ENCODE measurements at places on chromosomes 5 and 9.

DNA sequence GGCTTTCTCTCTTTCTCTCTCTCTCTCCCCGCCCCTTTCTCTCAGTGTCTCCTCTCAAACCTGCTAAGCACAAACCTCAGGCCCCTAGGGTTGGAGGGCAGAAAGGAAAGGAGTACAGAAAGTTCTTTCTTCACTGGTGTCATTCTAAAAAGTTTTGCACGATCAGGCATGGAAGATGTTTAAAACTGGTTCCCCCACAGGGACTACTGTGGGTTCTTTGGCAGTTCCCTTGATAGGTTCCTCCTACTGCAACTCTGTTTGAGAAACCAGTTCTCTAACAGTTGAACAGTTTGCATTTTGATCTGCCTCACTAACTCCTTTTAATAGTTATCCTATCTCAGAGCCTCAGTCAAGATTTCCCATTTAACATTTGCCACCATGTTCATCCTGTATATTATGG is 82.9 kb downstream of the CDO1 start:
- peaks cover 4% of the 10 kb centered on the region for H3K27me3 ChIP-seq
- H3K36me3 ChIP-seq: no peaks in the 10 kb centered on the region
- DNase-seq: no peak
- no peak overlapping the region for H3K27ac ChIP-seq

- no peak overlapping the region for H3K4me3 ChIP-seq
- no peaks in the 10 kb centered on the region for H3K36me3 ChIP-seq
Measured at GRCh38 chr9:4762886-4763541, 22.0 kb upstream of the AK3 start.

DNA sequence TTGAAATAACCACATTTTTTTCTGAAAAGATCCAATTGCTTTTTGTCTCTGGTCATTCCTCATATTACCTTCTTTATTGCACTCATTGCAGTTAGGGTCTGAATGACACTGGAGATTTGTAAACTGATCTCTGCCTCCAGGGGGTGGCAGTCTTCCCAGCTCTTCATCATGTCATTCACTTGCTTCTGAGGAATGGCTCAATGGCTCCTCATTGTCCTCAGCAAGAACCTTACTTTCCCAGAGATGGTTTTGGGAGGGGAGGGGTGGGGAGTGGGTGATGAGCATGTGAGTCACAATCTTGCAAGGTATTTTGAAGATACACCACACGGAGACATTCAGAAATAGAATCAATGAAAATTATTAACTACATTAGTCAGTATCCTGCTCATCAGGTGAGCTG is 159.8 kb upstream of the GAS1 start:
- H3K36me3 ChIP-seq: no peaks in the 10 kb centered on the region
- H3K27ac ChIP-seq: no peak overlapping the region
- H3K4me3 ChIP-seq: no peak overlapping the region
- DNase-seq: no peak

DNA sequence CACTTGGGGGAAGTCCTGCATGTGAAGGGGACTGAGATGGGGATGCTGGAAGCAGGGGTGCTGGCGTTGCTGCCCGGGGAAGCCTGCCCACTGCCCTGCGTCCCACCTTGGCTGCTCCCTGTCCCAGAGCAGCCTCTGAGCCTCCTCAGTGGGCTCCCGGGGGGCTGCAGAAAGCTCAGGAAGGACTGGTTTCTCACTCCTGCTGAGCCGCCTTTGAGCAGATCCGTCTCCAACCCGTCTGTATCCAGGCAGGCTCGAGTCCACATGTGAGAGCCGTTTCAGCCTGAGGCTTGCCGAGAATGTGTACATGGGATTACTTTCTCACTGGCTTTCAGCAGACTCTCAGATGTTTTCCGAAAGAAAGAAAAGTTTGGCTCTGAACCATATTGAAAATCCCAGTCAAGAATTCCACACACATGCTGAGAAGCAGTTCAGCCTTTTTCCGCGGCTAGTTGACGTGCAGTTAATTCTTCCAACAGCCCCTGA is 95.3 kb upstream of the COL5A1 start:
- H3K27me3 ChIP-seq: no peaks in the 10 kb centered on the region
- peak overlapping the region; percentile 62 for H3K27ac ChIP-seq
- DNase-seq: no peak

DNA sequence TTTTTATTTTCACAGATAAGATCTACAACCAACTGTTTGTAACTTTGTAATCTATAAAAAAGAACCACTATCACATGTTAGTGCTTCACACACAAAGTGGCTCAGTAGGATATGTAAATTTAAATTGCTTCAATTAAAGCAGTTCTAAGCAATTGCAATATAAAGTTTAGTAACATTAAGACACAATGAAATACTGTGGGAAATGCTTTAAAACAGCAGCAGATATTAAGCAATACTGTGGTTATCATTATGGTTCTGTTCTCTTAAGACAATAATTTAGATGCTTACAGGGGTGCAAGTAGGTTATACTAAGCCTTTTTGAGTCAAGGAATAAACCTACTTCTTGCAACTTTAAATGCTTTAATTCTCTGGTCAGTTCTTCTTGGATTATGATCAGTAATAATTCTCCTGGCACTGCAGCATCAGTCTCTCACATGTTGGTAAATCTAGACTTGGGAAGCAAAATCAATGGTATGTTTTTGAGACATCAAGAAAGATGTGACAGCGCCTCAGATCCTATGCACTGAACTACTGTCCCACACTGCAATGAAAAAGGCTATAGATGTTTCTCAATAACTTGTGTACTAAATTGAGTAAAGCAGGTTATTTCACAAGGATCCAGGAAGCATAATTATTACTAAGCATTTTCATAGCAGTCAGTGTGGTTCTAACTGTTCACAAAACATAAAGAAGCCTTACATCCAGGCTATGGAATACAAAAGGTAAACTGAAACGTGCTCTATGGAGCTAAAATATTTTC is 338.7 kb upstream of the PDE4D start:
- H3K4me3 ChIP-seq: no peak overlapping the region
- H3K27ac ChIP-seq: no peak overlapping the region
- DNase-seq: no peak
- H3K36me3 ChIP-seq: no peaks in the 10 kb centered on the region
- peaks cover 3% of the 10 kb centered on the region for H3K27me3 ChIP-seq

DNA sequence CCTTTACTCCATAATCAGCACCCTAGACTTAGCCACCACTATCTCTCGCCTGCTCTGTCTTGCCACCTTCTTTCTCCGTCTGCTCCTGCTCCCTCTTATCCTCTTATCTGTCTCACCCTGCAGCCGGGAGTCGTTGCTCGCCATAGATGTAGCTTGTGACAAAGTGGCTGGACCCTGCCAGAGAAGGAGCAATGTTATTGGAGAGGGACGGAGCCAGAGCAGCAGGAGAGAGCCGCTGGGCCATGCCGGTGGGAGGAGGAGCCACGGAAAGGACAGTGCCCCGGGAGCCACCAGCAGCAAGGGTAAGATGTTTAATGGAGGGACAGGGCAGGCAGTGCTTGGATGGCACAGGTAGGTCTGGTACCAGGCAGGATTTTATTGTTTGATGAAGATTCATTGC is 137.3 kb downstream of the SEC61B start:
- no peaks in the 10 kb centered on the region for H3K36me3 ChIP-seq
- no peak overlapping the region for H3K4me3 ChIP-seq
- DNase-seq: no peak

DNA sequence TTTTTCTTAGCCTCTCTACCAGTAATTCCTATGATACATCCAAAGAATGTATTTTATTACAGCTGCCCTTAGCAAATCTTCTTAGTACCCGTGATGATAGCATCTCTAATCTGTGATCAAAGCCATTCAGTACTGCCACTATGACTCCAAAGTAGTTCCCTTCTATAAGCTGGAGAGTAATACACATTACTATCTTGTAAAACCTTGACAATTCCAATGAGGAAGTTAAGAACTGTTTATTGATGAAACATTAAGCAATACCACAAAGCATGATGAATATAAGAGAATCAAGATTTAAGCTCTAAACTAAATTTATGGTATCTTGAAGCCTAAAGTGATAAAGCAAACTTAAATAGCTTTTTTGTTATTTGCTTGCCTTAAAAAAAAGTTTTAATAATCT is 86.1 kb downstream of the SMIM23 start:
- DNase-seq: no peak
- no peaks in the 10 kb centered on the region for H3K4me1 ChIP-seq
- H3K4me3 ChIP-seq: no peak overlapping the region
- H3K36me3 ChIP-seq: peaks cover 12% of the 10 kb centered on the region
- H3K27me3 ChIP-seq: no peaks in the 10 kb centered on the region

DNA sequence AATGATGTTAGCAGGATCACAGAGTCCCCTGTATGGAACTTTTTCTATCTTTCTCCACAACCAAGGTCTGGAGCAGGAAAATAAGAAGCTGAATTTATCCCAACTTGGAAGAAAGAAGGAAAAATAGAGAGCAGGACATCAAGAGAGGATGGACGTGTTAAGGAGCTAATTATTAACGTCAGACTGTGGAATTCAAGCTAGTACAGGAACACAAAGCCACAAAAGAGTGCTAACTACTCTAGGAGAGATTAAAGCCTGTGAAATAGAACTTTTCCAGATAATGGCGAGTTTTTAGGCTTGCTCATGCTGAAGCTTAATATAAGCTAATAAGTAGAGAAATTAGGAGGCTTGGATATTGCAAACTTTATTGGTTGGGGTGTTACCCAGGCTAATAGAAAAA is 632 bp upstream of the SPINK13 start:
- H3K27ac ChIP-seq: no peak overlapping the region
- H3K4me1 ChIP-seq: no peaks in the 10 kb centered on the region
- no peak for DNase-seq
- H3K36me3 ChIP-seq: no peaks in the 10 kb centered on the region
- H3K27me3 ChIP-seq: no peaks in the 10 kb centered on the region

- peak overlapping the region; percentile 14 for H3K4me3 ChIP-seq
- H3K27me3 ChIP-seq: no peaks in the 10 kb centered on the region
- H3K4me1 ChIP-seq: peaks cover 7% of the 10 kb centered on the region
- peak; percentile 20 for DNase-seq
Measured at GRCh38 chr5:95644351-95645042, 2.1 kb upstream of the RFESD start.

GRCh38 chr5:132458651-132459030 is 31.9 kb downstream of the IRF1 start:
- no peaks in the 10 kb centered on the region for H3K27me3 ChIP-seq
- H3K36me3 ChIP-seq: no peaks in the 10 kb centered on the region
- H3K4me1 ChIP-seq: peaks cover 17% of the 10 kb centered on the region
- no peak overlapping the region for H3K27ac ChIP-seq

- peaks cover 5% of the 10 kb centered on the region for H3K27me3 ChIP-seq
- H3K4me3 ChIP-seq: no peak overlapping the region
- peaks cover 9% of the 10 kb centered on the region for H3K4me1 ChIP-seq
- DNase-seq: no peak
- H3K27ac ChIP-seq: no peak overlapping the region
- no peaks in the 10 kb centered on the region for H3K36me3 ChIP-seq
Measured at GRCh38 chr9:121453232-121453892, 46.3 kb downstream of the GGTA1 start.

DNA sequence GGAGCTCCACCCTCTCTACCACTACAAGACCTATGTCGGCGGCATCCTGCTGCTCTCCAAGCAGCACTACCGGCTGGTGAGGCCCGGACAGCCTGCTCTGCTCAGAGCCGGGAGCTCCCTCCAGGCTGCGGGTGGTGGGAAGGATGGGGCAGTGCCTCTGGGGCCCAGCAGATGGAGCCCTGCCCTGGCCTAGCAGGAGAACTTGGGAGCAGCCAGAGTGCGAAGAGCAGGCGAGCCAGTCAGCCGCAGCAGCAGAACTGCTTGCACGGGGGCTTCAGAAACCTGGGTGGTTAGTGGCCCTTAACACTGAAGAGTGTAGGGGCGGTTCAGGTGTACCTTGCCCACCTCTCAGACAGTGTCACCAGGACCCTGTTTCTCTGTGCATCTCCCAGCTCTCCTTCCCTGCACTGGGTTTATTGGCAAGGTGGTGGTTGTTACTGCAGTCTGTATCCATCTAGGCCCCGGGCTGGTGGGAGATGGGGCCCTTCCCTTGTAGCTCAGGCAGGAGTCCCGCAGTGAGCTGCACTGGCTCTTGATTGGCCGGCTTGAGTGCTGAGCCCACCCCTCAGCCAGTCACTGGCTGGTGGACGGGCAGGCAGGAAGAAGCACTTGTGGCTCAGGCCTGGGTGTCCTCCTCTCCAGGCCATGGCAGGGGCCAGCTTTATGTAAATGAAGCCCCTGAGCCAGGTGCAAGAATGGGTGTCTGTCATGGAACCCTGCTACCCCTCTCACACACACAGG is 7.7 kb downstream of the B4GALT7 start:
- H3K36me3 ChIP-seq: no peaks in the 10 kb centered on the region
- H3K27ac ChIP-seq: no peak overlapping the region
- H3K27me3 ChIP-seq: peaks cover 3% of the 10 kb centered on the region

DNA sequence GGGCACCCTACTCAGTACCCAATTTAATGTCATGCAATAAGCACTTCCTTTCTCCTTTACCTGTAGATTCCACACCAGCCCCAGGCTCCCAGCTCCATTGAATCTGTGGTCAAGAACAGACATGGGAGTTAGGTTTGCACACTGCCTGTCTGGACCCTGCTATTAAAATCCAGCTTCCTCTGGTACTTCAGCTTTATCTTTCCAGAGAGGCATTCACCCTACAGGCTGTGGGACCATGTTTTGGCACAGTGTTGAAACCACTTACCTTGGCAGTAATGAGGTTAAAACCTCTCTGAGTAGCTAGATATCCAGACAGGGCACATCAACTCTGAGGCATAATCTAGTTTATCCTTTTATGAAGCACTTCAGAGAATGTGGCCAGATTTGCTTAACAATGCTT is 191.5 kb upstream of the PCSK5 start:
- H3K27ac ChIP-seq: no peak overlapping the region
- no peaks in the 10 kb centered on the region for H3K4me1 ChIP-seq
- no peak for DNase-seq
- no peaks in the 10 kb centered on the region for H3K27me3 ChIP-seq
- no peaks in the 10 kb centered on the region for H3K36me3 ChIP-seq

DNA sequence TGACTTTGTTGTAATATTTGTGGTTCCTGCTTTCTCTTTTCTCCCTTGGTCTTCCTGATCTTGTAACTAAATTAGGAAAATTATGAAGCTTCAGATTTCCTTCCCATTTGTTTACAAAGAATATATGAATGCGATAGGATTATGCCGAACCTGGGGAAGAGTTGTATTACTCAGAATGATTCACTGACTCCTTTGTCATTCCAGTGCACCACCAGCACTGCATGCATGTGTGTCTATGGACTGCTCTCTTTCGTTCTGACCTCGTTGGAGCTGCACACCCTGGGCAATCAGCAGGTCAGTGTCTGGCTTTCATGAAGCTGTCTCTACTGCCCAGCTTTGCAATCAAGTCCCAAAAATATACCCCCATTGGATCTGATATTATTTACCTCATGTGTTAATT is 25.5 kb downstream of the NUP188 start:
- H3K36me3 ChIP-seq: peaks cover 18% of the 10 kb centered on the region
- H3K27me3 ChIP-seq: no peaks in the 10 kb centered on the region
- H3K4me1 ChIP-seq: no peaks in the 10 kb centered on the region
- DNase-seq: no peak
- H3K27ac ChIP-seq: no peak overlapping the region
- H3K4me3 ChIP-seq: no peak overlapping the region

All from neural crest cell (in vitro differentiated cells).